IMR-90 (cell line): ENCODE measurements at places on chromosomes 1 and 21. TPM values are rescaled to one million over a fixed set of nuclear protein-coding genes. Genes with fewer than 3 reads are reported as not detected.

PCBP3 gene
- total RNA-seq: 2.5 and 2.9 TPM in 2 replicates

LAPTM5 gene
- total RNA-seq: under 0.01 TPM in 1 of 2 replicates, not detected in the other

MAN1C1 gene
- total RNA-seq: 2.5 and 3.2 TPM in 2 replicates

CLK2 gene
- 19.2 and 19.7 TPM in 2 replicates for total RNA-seq

KRTAP12-2 gene
- total RNA-seq: not detected in 2 replicates

RGS4 gene
- 538 and 635 TPM in 2 replicates for total RNA-seq

AQP10 gene
- not detected in 2 replicates for total RNA-seq

CTSK gene
- total RNA-seq: 4.7 and 7.7 TPM in 2 replicates

KPNA6 gene
- total RNA-seq: 50.7 and 53.6 TPM in 2 replicates

LIX1L gene
- 14.7 and 18.3 TPM in 2 replicates for total RNA-seq

ATG4C gene
- 7.2 and 9.7 TPM in 2 replicates for total RNA-seq

FCRL1 gene
- total RNA-seq: not detected in 2 replicates

MEGF6 gene
- 0.56 and 0.72 TPM in 2 replicates for total RNA-seq

CAPN9 gene
- total RNA-seq: not detected in 2 replicates

OR2C3 gene
- not detected in 2 replicates for total RNA-seq

UBE2G2 gene
- total RNA-seq: 65.4 and 75.8 TPM in 2 replicates

HSPA6 gene
- total RNA-seq: 0.54 and 0.56 TPM in 2 replicates

DENND2C gene
- total RNA-seq: 2.2 and 3.1 TPM in 2 replicates

CFAP74 gene
- total RNA-seq: not detected in 2 replicates

LAMB3 gene
- 0.72 and 1.1 TPM in 2 replicates for total RNA-seq

HYI gene
- 21.5 and 25.0 TPM in 2 replicates for total RNA-seq

ADPRS gene
- total RNA-seq: 27.2 and 31.0 TPM in 2 replicates

MCL1 gene
- total RNA-seq: 142 and 212 TPM in 2 replicates

ATP1B1 gene
- 14.5 and 20.3 TPM in 2 replicates for total RNA-seq

KRTAP10-11 gene
- not detected in 2 replicates for total RNA-seq

UBE2J2 gene
- total RNA-seq: 20.3 and 20.6 TPM in 2 replicates

OR2L3 gene
- total RNA-seq: not detected in 2 replicates

PLXNA2 gene
- total RNA-seq: 0.56 and 0.72 TPM in 2 replicates

NCMAP gene
- not detected in 2 replicates for total RNA-seq

CRNN gene
- total RNA-seq: not detected in 2 replicates

CD84 gene
- not detected in 2 replicates for total RNA-seq

FNDC5 gene
- total RNA-seq: 1.6 and 1.7 TPM in 2 replicates

FALEC gene
- total RNA-seq: not detected in 2 replicates

LPGAT1 gene
- total RNA-seq: 13.6 and 25.6 TPM in 2 replicates

BEND5 gene
- total RNA-seq: 0.83 and 1.1 TPM in 2 replicates

OR2AK2 gene
- total RNA-seq: not detected in 2 replicates

PSMG1 gene
- total RNA-seq: 37.8 and 51.1 TPM in 2 replicates

ATP8B2 gene
- 91.0 and 91.9 TPM in 2 replicates for total RNA-seq

LCE1F gene
- not detected in 2 replicates for total RNA-seq

HLX gene
- total RNA-seq: 3.9 and 4.3 TPM in 2 replicates

DDAH1 gene
- 94.5 and 108 TPM in 2 replicates for total RNA-seq
